ENCODE measurements at places on chromosomes 1 and 21.
A peak's percentile ranks its signal among the peaks of the same experiment; 100 is the strongest.

DNA sequence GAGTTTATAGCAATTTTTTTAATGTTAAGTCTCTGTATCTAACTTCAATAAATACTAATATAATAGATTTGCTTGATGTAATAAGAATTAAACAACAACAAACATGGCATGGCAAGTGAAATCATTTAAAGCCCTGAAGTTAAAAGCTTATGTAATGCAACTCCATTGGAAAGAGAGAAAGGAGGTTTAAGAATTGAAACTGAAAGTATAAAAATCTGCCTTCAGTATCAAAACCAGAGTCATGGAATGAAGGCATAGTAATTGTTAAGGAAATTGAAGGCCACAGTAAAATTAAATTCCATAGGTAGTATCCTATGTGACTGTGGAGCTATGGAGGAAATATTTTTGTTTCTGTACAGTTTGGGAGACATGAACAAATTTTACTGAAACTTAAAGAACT, 55.1 kb downstream of the PRDX6 start:
- DNase-seq, result peak; percentile 19

DNA sequence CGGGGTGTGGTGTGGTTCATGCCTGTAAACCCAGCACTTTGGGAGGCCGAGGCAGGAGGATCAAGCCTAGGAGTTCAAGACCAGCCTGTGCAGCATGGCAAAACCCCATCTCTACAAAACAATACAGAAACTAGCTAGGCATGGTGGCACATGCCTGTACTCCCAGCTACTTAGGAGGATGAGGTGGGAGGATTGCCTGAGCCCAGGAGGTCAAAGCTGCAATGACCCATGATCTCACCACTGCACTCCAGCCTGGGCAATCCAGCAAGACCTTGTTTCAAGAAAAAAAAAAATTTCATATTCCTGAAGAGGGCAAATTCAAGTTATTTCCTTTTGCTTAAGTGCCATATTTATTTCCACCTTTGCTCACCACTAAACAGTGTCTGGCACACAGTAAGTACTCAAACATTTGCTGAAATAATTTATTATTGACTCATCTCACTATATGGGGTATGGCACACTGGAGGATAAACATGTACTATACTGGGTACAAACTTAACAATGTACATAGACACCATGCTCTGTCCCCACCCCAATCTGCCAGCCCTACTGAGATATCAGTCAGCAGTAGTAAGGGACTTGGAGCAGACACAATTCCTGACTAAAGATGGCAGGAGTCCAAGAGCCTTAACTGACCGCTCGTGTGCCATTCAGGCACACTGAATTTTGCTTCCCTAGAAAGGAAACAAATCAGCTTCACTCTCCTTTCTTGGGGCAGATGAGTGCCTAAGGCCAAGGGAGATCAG, 15.5 kb downstream of the MEAF6 start:
- no peak for DNase-seq

GRCh38 chr1:178587975-178588374, 75.1 kb downstream of the TEX35 start:
- DNase-seq, result no peak

GRCh38 chr1:246283771-246284410, 223.2 kb downstream of the SMYD3 start:
- DNase-seq, result no peak

DNA sequence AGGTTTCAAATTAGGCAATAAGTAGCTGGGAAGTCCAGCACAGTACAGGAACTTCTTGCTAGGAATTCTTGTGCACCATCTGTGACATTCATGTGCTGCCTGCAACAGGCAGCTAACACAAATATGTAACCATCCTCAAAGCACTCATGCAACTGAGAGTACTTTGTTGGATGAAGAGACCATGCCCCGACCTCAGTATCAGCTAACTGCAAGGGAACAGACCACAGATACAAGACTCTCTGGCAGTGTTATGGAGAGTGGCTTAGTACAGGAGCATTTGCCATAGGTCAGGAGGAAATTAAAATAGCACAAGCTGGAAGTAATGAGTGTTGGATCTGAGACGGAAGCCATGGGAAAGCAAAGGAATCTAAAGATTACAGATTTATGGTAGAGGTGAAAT, 123.6 kb downstream of the LRRC53 start:
- DNase-seq, result no peak

DNA sequence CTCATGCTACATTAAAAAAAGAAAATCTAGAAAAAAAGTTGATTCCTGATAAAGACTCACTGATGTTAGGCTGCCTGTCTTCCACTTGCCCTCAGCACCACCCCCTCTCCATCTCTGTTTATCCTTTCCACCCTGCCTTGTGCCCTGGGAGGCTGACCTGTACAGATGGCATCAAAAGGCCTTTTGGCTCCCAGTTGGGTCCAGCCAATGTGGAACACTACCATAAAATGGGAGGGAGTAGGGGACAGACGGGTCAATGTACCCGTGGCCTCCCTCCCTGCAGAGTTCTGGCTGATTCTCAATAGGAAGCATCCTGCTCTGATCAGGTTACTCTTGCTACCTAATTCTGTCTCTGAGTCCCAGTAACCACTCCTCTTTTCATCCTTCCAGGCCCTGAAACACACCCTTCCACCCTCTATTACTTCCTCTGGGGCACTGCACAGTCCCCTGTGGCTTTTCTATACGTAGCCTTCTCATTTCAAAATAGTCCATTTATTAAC, 300.0 kb downstream of the HHIPL2 start:
- DNase-seq, result no peak

GRCh38 chr1:159949123-159949522, 3.7 kb upstream of the IGSF9 start:
- no peak for DNase-seq

DNA sequence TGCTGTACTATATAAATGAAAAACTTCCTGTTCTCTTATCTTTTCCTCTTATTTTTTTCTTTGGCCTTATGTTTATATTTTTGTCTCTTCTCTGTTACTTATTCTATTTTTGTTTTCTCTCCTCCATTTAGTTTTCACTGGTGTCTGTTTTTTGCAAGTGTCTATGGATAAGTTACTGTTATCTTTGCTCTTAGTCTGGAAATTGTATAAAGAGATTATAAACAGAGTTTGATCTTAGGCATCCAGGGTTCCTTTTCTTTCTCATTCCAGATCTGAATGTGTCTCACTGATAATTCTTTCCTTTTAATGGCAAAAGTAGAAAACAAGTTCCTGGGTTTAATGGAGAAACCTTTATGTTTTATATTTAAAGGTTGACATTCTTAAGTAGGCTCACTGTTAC, 34.5 kb downstream of the MAN1A2 start:
- no peak for DNase-seq

DNA sequence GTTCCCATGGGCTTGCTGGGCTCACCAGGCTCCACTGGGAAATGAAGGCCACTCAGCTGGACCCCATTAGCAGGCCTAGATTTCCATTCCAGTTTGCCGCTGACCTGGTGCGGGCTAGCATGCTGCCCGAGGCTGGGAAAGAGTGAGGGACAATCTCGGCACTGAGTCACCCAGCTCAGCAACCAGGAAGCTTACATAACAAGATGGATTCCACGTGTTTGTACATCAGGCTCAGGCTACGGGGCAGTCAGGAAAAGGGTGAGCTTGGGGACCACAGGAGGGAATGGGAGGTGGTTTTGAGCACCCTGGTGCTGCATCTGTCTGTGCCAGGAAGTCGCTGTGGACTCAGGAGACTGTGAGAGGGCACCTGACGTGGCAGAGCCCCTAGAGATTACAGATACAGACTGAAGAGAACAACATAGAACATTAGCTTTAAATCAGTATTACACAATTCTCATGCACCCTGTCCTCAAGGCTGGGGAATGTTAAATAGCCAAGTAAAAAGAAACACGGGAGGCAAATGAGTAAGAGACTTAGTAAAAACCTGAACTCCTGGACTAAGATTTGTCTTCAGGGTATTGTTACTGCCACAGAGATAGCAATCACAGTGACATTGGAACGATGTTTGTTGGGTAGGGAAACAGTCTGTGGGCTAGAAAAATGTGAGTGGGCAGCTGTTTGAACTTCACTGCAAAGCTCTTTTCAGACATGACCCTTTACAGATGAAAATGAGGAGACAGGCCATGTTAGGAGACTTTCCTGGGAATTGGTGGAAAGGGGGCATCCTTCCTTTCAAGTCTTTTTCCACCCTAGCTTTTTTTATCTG, 51.1 kb downstream of the GLUL start:
- DNase-seq, result no peak

GRCh38 chr21:46304437-46304836, 18.3 kb downstream of the YBEY start:
- no peak for DNase-seq

DNA sequence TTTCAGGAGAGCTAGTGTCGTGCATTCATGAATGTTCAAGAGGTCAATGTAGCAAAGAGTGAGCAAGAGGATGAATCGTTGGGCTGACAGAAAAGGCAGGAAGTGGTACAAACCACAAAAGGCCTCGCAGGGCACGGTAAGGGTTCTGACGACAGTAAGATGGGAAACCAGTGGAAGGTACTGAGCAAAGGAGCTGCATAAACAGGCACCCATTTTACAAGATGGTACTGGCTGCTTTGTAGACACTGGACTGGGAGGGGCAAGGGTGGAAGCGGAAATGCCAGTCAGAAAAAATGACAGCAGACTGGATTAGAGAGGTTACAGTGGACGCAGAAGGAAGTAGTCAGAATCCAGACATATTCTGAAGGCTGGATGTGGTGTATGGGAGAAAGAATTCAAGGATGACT, 123.5 kb downstream of the PTPN14 start:
- peak; percentile 74 for DNase-seq

GRCh38 chr1:209134001-209134400, 449.5 kb upstream of the CAMK1G start:
- no peak for DNase-seq

DNA sequence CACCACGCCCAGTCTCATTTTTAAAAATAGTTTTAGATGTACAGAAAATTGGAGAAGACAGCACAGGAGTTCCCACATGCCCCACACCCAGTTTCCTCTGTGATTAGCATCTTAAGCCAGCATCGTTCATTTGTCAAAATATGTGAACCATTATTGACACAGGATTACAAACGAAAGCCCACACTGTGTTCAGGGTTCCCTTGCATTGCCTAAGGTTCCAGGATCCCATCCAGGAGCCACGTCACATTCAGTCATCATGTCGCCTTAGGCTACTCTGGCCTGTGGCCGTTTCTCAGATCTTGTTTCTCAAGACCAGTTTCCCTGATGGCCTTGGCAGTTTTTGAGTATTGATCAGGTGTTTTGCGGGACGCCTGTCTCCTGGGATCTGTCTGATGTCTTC, 34.7 kb upstream of the TNFRSF1B start:
- DNase-seq, result no peak

DNA sequence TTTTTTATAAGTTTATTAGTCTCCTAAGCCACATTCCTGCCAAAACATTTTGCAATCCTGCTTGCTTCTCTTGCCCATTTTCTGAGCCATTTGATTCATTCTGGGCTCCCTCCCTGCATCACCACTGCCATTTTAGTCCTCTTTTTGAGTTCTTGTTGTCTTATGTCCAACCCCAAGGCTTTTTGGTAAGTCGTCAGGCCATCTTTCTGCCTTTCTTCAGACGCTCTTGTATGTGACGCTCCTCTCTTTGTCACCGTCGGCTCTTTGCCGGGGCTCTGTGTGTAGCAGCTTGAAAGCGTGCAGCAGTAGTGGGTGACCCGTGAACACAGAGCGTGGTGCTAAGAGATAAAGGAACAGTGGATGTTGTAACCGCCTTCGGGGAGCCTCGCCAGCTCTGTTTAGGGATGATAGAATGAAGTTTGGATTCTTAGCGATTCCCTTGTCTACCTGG, 14.6 kb downstream of the HUNK start:
- DNase-seq, result no peak

GRCh38 chr1:150955280-150955679, 19.4 kb downstream of the CERS2 start:
- DNase-seq, result no peak

DNA sequence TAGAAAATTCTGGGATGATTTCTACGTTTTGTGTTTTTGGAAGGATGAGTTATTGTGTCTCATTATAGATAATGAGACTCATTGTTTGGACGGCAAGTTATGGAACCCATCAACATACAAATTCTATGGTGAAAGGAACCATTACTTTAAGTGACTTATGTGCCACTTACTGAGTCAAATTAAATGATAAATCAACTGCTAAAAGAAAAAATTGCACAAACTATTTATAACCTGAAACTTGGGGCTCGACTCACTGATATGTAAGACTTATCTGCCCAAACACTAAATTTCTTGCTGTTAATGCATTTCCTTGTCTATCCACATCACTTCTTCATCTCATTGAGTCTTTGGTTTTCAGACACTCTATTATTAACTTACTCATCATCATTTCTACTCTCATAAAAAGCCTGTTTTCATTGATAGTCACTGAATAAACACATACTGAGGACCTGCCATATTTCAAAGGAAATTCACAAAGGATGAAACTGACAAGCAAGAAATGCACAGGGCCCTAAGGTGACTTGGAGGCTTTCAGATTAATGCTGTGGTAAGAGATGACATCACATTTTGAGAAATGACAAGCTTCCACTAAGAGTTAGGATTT, 872.7 kb upstream of the ADAMTS5 start:
- DNase-seq, result no peak

GRCh38 chr1:9454494-9455066, 84.7 kb upstream of the SLC25A33 start:
- no peak for DNase-seq

GRCh38 chr1:231667896-231668506, 41.4 kb downstream of the DISC1 start:
- no peak for DNase-seq

DNA sequence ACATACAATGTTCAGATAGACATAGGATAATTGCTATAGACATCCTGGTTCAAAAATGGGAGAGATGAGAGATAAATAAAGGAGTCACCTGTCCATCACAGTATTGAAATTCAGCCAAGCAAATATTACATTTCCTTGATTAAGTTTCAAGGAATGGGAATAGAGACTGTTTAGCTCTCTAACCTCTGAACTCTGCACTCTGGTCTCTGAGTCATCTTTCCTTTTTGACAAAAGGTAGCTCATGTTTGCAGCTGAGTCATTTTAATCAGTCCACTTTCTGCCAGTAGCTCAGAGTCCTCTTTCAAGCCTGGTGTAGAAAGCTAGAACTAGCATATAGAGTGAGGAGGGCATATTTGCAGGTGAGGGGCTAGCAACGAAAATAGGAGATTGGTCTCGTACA, 51.4 kb upstream of the GJA8 start:
- DNase-seq, result no peak

- no peak for DNase-seq
Observed at GRCh38 chr1:117011334-117011733, 9.8 kb downstream of the CD101 start.

GRCh38 chr21:45382697-45382997, 22.3 kb upstream of the COL18A1 start:
- DNase-seq, result no peak

DNA sequence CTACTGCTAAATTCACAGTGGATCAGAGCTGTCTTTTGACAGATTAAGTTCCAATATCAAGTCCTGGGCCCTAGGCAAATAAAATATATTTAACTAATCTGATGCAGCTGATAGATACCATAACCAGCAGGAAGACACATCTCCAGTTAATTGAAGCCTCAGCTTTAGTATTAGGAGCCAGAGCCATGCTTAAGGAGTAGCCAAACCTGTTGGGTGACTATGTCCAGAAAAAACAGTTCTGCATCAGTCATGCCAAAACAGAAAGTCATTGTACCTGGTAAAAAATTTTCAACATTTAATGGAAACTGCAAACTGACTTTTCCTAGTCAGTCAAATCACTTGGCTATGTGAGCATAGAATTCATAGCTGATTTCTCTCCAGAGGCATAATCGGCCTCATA, 200.5 kb upstream of the RUNX1 start:
- no peak for DNase-seq

GRCh38 chr1:116725798-116726197, 28.4 kb upstream of the CD2 start:
- no peak for DNase-seq

GRCh38 chr1:6460301-6461050, 5.5 kb downstream of the TNFRSF25 start:
- DNase-seq, result peak; percentile 94

GRCh38 chr1:216221260-216221700, 202.0 kb downstream of the USH2A start:
- no peak for DNase-seq

Measured in CD4-positive, alpha-beta T cell treated with Interleukin-17A for 1 hour (primary cell).